Fibroblast of pulmonary artery (primary cell): ENCODE measurements at places on chromosomes 4 and X.
A peak's percentile ranks its signal among the peaks of the same experiment; 100 is the strongest.

- DNase-seq, result no peak
Observed at GRCh38 chrX:31606771-31607170, 534.9 kb upstream of the FTHL17 start.

DNA sequence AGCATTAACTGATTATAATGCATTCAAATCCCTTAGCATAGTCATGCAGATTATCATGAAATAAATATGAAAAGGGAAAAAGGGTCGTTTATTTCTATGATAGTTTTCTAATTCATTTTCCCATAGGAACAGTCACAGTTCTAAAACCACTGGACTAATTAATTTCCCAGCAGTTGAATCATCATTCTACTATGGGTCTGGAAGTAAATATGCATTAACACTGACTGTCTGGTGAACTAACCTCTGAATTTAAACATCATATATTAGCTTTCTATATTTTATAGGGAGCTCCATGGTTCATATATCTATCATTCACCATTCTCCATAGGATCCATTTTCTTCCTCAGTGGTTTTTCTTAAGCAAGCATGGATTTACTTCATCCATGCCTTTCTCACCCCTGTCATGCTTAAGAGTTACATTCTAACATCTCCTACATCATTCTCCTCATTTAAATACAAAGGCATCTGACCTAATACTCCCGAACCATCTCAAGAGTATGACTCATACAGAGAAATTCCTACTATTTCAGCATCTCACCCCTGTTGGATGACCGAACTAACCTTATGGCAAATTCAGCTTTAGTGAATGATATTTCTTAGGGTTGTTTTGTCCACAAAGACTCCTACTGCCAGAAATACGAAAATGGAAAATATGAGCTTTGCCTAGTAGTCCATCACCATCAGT is 198.7 kb upstream of the ADAMTS3 start:
- peak; percentile 96 for DNase-seq

DNA sequence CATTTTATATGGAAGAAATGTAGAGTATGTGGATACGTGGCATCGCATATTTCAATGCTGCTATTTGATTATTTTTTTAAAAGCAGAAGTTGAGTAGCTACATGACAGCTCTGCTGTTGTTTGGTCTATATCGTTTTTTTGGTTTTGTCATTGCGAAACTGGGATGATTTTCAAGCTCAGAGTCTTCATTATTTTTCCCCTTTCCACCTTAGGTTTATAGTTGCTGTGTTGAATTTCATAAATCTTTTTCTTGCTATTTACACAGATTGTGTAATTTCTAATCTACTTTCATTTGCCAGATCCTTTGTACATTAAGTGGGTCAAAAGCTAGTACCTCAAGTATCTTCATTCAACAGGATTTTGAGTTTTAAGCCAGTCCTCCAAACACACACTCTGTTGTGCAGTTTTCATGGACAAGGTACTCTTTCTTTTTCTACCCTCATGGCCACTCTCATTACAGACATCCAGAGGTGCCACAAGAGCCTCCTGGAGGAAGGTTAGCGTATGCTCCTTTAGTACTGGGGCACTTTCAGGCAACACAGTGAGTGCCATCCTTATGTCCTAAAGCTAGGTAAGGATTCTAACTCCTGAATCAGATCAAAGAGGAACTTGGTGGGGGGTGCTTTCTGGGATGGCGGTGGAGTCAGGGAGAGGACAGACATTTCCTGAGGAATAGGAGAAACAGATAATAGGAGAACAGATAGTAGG is 123.2 kb downstream of the FHIP1A start:
- DNase-seq, result no peak

DNA sequence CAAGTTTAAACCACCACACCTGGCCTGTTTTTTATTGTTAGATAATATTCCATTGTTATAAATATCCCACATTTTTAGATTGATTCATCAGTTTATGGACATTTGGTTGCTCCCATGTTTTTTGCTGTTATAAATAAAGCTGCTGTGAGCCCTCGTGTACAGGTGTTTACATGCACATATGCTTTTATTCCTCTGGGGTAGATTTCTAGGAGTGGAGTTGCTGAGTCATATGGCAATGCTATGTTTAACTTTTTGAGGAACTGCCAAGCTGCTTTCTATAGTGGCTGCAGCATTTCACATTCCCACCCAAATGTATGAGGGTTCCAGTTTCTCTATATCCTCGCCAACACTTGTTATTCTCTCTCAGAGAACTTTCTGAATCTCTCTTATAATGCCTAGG is 90.5 kb downstream of the TBL1X start:
- DNase-seq, result no peak

DNA sequence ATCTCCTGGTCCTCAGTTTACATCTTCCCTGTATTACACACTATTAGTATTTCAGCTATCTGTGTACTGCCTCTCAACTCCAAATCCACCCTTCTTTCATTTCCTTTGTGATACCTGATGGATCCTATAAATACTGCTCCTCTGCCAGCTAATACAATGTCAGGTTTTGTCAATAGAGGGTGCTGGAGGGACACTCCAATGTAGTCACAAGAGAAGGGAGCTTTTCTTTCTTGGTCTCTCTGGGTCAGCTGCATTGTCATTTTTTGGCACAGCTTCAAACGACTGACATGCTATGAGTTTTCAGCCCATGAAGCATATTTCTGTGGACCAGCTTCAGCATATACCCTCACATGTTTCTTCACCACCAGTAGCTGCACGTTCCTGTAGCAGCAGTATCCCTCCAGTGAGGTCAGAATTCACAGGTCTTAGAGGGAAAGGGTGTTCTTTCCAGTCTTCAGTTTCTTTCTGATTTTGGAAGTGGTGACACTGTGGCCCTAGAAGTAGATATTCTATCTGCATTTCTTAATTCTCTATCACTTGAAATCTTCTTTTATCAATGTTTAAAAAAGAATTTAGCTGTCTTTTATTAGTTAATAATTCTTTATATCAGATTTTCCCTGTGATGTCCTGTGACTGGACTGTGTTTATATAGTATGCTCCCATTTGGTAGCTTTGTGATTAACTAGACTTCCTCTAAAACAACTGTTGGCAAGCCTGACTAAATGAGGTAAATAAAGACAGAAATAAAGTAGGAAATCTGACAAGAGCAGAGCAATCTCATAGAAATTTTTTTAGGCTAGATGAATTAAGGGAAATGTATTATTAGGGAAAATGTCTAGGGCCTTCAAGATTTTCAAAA is 60.6 kb downstream of the GABRA2 start:
- peak; percentile 82 for DNase-seq
